Stimulated activated CD8-positive, alpha-beta memory T cell treated with anti-CD3 and anti-CD28 coated beads, Interleukin-15, amount 100 ng/mL, for 24 hours (primary cell): ENCODE measurements at places on chromosomes 6 and 20.

- DNase-seq: no peak
These were observed 166.3 kb downstream of the KCNQ5 start for GRCh38 chr6:72788188-72788587.

GRCh38 chr6:18240230-18240629 is 24.1 kb downstream of the DEK start:
- DNase-seq: no peak

- no peak for DNase-seq
These were observed 3.4 kb downstream of the EGFL8 start for GRCh38 chr6:32167761-32168262.

DNA sequence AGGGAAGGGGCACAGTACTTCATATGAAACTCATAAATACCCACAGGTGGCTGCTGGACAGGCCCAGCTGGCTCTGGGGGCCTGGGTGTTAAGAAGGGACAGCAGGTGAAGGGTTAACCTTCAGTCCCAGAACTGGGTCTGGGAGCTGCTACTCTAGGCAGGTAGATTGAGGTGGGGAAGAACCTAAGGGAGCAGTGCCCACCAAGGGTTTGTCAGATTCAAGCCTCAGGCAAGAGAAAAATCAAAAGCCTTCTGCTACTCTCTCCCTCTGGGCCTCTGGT is 5.6 kb downstream of the RPL10A start:
- DNase-seq: no peak

DNA sequence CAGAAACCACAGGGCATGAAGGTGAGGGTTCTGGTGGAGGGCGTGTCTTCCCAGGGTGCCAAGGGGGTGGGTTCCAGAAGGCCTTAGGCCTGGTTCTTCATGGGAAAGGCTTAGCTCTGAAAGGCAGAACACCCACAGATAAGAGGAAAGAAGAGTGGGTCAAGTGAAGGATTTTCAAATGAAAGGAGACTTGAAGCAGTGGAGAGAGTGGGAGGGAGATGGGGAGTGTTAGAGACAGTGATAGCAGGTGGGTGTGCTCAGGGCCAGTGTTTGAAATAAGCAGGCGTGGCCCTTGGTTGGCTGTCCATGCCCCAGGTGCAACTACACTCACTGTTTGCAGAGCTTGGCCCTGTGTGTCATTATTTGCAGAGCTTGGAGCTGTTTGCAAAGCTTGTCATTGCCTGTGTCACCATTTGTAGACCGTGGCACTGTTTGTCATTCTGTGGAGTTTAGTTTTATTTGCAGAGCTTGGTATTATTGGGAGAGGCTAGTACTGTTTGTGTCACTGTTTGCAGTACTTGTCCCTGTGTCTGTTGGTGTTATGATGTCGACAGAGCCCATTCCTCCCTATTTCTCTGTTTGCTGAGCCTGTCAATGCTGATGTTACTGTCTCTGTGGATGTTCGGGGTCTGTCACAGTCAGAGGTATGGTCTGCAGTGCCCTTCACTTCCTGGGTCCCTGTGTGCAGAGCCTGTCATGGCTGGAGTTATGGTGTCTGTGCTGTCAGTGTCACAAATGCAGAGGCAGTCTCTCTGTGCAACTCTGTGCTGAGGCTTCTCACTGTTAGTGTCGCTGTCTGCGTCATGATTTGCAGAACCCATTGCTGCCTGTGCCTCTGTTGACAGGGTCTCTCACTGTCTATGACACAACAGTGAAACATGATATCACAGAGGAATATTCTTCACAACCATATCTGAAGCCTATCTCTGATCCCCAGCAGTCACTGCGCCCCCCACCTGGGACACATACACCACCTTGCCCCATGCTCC is 127.7 kb upstream of the LRFN2 start:
- DNase-seq: no peak

- no peak for DNase-seq
These were observed 65.2 kb upstream of the RSPO3 start for GRCh38 chr6:127053032-127053874.

GRCh38 chr20:57161478-57162361 is 104.7 kb downstream of the BMP7 start:
- no peak for DNase-seq

DNA sequence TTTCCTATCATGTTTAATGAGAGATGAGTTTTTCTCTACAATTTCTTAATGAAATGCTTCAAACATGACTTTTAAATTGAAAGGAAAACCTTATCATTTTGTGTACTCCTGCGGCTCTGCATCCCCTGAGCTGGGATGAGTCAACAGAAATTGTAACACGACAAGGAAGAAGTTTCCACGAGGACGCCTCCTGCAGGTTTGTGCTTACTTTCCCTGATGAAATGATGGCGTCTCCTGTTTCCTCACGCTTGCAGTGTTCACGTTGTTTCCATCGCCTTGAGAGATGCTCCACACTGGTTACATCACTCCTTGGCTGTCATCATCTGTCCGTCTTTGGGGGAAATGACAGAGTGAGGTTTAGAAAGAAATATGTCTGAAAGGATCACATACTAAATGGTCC is 233.7 kb upstream of the ZFP64 start:
- no peak for DNase-seq

- DNase-seq: no peak
These were observed 769.1 kb downstream of the QKI start for GRCh38 chr6:164183556-164184123.

DNA sequence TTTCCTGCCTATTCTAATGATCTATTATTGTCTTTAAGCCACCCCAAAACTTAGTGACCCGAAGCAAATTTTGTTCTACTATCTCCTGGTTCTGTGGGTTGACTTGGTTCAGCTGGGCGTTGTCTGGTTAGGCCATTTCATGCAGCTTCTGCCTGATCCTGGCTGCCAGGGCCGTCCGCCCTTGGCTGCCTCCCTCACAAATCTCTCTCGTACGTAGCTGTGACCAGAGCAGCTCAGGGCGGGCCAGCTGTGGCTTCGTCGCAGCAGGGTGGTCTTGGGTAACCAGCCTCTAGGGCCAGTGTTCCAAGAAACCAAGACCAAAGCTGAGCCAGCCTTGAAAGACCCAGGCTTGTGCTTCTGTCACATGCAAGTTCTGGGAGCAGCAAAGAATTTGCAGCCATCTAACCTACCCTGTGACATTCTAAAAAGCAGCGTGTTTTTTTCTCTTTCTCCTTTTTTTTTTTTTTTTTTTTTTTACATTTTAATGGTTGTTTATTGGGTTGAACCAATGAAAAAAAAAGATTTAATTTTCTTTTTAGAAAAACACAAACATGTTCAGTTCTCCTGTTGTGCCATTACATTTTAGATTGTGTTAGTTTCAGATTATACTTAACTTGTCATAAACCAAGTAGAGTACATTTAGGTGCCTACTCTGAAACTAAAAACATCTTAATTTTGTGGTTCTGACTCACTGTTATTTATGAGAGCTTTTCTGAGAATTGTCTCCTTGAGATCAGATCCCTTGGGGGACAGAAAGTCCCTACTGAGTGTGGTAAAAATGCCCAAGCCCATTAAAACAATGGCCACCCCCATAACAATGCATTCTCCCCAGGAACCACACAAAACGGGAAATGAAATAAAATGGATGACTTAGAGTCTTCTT is 83.9 kb downstream of the ZDHHC14 start:
- no peak for DNase-seq
